ENCODE measurements at places on chromosomes 11 and 22.

DNA sequence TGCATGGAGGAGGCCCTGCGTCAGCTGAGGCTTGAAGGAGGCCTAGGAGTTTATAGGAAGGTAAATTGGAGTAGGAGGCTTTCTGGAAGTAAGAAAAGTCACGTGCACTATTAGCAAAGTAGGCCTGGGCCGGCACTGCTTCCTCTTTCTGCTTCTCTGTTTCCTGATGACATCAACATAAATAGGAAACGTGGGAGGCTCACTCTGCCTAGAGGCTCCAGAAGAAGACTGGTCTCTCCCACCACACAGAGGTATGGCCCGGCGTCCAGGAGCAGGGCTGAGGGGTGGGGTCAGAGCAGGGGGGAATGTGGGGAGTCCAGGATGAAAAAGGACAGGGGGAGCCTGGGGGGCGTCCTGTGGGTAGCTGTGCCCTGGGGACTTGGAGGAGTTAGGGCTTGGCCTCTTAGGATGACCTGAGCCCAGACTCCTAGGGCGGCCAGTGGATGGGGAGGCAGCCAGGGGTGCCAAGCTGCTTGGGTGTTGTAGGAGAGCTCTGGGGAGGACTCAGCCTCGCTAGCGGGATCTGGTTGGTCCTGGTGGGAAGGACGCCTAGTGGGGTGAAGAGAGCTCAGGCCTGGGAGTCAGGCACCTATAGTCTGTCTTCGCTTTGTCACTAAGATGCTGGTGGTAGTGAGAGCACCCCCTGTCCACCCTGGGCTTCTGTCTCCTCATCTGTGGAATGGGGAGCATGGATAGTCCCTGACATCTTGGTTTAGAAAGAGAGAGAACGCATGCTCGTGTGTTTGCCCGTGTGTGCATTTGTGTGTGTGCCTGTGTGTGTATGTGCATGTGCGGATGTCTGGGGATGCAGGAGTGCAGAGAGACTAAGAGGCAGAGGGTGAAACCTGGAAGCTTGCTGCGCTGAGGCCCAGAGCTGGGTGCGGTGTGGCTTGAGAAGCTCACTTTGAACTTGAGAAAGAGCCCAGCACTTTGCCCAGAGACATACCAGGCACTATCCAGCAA, at the start of gene CSF2RB:
CSF2RB (plus strand) TSS at position 202 of the 963 bp plus-strand sequence. CDS start 8,580 bp downstream, outside the sequence.
- DNase-seq: no peak

GRCh38 chr11:59283825-59284772, 71.4 kb upstream of the MPEG1 start:
- DNase-seq: peak; percentile 6

- no peak for DNase-seq
Measured at GRCh38 chr11:32210556-32210955, 119.7 kb downstream of the RCN1 start.

DNA sequence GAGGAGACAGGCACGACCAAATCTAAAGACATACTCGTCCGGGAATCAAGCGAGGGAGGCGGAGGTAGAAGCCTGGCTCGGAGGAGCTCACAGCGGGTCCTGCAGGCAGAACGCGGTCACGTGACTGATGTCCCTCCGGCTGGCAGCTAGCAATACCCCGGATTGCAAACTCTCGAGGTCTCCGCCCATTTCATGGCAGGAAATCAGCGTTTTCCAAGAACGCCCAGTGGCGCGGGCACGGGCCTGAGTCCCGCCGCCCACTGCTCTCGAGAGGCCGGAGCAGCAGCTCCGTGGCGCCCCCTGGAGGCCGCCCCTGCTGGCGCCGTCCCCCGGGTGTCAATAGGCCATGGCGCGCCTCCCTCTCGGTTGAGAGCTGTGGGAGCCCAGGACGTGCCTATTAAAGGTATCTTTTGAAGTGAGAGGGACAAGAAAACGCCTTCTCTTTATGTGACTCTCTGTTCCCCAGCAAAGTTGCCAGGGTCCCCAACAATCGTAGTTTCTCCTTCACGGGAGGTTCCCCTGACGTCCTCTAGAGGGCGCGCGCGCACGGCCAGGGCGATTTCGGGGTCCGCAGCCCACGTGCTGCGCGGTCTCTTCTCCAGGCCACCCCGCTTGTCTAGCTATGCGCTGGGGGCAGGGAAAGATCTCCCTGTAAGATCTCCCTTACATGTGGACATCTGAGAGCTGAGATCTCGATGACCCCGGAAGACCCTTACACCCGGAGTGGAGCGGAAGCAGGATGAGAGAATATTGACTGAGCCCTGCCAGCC, 37.3 kb upstream of the RBFOX2 start:
- DNase-seq: no peak

DNA sequence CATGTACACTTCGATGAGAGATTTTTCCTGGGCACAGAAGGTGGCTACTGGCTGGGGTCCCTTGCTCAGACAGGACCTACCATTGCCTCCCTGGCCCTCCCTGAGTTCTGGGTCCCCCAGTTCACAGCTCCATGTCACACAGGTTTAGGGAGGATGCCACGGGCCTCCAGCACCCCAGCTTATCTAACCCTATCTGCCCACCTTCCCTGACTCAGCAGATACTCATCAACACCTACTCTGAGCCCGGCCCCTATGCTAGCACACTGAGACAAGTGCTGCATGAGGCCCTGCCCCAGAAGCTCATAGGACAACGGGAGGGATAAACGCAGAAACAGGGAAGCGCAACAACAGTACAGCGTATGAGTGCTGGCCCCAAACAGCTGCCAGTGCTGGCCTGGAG, 9.6 kb downstream of the NAGA start:
- DNase-seq: no peak

DNA sequence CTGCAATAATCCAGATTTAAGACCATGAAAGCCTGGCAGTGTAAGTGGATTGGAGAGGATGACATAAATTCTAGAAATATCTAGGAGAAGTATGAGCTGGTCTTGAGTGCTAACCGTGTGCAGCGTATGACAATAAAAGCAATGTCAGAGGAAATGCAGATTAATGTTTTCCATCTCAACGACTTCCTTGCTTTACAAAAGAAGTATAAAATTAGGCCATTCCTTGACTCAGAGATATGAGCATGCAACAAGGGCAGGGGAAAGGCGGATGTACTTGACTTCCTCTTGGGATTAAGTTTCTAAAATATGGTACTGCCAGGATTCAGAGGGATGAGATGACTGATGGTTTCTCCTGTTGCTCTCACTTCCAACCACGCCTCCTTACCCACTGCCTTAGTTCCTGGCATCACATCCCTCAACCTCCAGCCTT, 32.3 kb downstream of the ADAMTS15 start:
- DNase-seq: no peak

DNA sequence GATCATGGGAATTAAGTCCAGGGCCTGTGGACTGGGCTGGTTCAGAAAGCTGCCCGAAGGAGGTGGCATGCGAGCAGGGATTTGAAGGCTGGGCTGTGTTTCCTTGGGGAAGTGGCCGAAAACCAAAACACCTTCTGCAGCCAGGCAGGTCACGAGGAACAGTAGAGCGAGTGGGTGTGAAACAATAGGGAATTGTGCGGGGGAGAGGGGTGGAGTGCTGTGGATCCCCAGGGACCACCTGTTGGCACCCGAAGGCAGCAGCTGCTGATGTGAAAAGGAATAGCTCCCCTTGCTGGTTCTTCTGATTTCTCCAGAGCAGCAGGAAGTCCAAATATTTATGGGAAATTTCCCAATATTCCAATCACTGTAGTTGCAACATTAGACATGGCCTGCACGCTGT, 24.6 kb downstream of the TP53I11 start:
- no peak for DNase-seq

DNA sequence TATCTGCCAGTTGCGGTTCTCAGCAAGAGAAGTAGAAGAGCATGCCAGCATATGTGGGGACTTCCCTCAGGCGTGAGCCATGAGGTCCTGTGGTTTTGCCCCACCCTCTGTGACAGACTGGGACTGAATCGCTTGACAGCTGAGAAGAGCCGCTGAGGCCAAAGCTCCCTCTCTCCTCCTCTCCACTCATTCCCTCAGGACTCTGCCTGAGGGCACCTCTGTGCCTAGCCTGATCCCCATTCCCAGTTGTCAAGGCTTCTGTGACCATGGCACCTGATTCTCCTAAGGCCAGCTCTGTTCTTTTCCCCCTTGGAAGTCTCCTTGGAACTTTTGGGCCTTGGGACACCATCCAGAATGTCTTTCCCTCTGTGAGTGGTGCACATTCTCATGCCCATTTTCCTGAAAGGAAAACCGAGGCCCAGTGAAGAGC, 27.0 kb downstream of the ART5 start:
- no peak for DNase-seq

- DNase-seq: no peak
Measured at GRCh38 chr11:107157146-107157808, 139.0 kb upstream of the GUCY1A2 start.

- no peak for DNase-seq
Measured at GRCh38 chr11:85627332-85627997, at the start of gene DLG2. Gene DLG2, minus strand, starts transcription at chr11:85627344.

GRCh38 chr11:95379479-95379878, 148.5 kb upstream of the SESN3 start:
- no peak for DNase-seq

- no peak for DNase-seq
Measured at GRCh38 chr11:3738241-3738640, 59.1 kb downstream of the NUP98 start.

DNA sequence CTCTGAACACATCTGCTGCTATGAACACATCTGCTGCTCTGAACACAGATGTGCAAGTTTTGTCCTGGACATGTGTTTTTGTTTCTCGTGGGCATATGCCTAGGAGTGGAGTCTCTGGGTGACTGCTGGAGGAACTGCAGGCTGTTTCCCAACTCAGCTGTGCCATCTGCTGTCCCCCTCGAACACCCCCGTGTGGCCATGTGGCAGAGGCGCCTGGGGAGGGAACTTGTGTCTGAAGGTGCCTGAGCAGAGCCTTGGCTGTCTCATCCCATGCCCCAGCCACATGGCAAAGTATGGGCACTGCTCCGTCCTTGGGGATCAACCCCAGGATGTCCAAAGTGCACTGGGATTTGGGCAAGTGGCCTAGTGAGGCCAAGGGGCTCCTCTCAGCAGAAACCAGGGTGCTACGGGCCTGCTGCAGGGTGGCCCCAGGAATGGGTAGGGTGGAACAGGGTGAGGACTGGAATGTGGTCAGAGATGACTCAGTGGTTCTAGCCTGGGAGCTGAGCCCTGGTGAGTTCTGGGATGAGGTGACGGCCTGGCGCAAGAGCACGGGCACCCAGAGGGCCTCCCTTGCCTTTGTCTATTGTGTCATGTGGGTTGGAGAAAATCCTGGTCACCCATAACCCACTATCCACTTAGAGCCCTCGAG, 14.7 kb downstream of the GATD1 start:
- DNase-seq: no peak

DNA sequence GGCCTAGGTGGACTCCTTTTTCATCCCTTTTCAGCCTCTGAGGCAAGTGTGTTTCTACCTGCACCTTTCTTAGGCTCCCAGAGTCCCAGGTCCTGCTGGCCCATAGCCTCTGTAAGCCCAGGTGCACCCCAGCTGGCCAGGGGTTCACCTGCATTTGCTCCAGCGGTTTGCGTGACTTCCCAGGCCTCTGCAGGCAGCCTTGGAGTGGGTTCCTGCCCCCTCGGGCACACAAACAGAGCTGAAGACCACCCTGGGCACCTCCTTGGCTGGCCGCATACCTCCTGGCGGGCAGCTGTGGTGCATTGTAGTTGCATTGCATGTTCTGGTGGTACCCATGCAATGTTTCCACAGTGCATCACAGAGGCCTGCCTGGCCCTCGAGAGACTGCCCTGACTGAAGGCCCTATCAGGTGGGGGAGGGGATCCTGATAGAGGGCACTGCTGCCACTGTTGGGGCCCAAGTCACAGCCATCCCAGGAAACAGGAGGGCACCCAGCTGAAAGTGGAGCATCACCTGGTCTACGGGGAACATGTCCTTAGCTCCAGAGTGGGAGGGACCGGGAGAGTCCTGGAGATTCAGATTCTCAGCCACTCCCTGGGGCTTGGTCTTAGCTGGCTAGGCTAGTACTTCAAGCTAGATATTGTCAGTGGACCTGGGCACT, 14.1 kb downstream of the SHISA8 start:
- DNase-seq: no peak

DNA sequence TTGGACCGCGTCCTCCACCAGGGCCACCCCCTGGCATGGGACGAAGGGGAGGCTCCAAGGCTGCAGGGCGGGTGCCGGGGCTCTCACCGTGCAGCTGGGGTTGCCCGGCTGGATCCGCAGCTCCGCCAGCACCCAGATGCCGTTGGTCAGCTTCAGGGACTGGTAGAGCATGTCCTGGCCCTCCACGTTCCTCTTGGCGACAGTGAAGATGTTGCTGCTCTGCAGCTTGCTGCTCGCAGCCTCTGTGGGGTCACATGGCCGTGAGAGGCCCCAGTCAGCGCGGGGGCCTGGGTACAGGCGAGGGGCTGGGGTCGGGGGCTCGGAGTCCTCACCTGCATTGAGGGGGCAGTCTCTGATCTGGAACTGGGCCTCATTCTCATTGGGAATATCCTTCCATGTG, 14.8 kb upstream of the RASL10A start:
- no peak for DNase-seq

- DNase-seq: no peak
Measured at GRCh38 chr11:66847461-66848232, 4.4 kb downstream of the RCE1 start.

DNA sequence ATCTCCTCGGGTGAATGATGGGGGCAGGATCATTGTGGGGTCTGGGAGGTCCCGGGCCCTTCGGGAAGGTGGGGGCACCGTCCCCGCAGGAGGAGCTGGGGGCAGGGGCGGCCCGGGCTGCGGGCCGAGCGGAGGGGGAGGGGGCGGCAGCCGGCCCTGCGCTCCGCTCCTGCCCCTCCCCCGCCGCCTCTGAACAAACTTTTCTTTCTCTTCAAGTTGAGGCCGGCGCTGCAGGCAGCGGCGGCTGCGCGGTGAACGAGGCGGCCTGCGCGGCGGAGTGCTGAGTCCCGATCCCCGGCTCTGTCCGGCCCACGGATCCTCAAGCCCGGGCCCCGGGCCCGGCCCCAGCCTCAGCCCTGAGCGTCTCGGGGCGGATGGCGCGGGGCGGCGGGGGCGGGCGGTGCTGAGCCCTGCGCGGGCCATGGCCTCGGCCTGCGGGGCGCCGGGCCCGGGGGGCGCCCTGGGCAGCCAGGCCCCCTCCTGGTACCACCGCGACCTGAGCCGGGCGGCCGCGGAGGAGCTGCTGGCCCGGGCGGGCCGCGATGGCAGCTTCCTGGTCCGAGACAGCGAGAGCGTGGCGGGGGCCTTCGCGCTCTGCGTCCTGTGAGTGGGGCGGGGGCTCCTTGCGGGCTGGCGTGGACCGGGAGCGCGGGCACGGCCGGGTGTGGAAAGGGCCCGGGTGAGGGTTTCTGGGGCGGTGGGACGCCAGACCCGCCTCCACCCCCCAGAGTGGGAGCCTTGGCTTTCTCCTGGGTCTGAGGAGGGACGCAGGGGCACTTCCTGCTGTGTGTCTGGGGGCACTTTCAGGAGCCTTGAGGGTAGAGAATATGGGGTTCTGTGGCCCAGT, at the start of gene INPPL1:
INPPL1 (plus strand) TSS at position 204 of the 847 bp plus-strand sequence; CDS start at position 422, 218 bp downstream.
- no peak for DNase-seq
